ENCODE measurements at places on chromosomes 11 and 22.

DNA sequence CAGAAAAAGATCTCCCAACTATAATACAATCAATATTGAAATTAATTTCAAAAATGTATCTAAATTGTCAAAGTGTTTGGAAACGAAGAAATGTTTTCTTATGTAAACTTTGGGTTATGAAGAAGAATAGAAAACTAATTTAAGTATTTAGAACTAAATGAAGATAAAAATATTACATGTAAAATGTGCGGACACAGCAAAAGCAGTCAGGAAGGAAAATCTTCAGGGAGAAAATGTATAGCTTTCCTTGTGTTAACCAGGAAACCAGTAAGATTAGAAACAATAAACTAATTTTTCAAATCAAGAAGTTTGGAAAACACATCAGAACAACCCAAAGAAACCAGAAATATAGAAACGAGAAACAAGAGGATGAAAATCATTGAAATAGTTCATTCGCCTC, 466.5 kb downstream of the BRD1 start:
- no peak for DNase-seq

GRCh38 chr11:85310479-85310878, 316.7 kb downstream of the DLG2 start:
- no peak for DNase-seq

DNA sequence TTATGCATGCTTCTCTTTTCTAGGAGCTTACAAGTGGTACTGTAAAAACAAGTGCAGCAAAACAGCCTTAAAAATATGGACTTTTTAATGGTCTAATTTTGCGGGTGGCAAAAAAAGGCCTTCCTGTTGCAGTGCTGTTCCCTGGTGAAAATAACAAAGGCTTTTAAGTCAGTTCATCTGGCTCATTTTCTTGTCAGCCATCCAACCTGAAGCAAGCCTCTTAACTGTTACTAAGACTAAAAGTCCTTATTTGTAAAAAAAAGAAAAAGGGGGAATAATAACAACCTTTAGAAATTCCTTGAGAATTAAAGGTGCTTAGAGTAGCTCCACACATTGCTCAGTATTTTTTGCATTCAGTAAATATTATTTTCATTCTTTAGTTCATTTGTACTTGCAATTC, 200.5 kb upstream of the CHORDC1 start:
- DNase-seq, result no peak

DNA sequence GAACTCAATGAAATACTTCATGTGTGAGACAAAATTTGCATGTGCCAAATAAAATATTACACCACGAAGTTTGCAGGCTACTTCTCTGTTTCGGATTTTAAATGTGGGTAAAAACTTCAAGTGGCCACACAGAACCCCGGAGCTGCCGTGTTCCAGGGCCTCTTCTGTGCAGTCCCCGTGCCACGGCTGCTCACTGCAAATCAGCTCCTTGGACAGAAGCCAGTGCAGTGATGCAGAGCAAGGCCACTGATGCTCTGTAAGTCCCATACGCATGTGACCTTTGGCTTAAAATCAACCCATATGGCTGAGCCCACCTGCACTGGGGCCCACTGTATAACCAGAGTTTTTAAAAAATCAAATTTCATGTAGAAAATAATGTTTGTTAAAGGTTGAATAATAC, 1309.4 kb downstream of the TBC1D22A start:
- DNase-seq, result no peak

DNA sequence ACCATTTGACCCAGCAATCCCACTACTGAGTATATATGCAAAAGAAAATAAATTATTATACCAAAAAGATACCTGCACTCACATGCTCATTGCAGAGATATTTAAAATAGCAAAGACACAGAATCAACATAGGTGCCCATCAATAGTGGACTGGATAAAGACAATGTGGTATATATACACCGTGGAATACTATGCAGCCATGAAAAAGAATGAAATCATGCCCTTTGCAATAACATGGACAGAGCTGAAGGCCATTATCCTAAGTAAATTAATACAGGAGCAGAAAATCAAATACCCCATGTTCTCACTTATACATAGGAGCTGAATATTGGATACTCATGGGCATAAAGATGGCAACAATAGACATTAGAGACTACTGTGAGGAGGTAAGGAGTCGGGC, 68.7 kb downstream of the DLG2 start:
- no peak for DNase-seq

DNA sequence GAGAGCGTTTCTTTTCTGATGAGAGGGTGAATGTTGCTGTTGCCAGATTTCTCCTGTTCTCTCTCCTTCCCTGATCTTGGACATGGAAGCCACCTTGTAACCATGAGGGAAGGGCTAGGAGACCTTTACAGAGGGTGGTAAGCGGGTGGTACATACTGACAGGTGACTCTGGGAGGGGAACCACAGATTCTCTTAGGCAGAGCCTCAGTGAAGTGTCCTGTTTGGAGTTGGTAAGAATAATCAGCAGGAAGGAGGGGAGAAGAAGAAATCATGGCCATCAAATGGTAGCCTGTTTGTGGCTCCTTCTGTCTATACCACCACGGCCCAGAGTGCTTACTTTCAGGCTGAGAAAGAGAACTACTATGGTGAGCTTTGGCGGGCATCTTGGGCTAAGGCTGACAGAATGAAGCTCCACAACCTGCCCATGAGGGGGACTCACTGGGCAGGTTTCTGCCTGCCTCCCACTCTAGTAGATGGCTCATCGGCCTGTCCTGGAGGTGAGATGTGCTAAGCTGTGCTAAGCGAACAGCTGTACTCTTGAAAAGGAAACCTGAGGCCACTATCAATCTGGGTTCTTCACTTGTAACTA, 55.3 kb upstream of the CLTCL1 start:
- DNase-seq, result no peak

GRCh38 chr22:27472975-27473374, 328.6 kb downstream of the MN1 start:
- DNase-seq, result no peak

- no peak for DNase-seq
These were observed 30.9 kb downstream of the PPM1F start for GRCh38 chr22:21921729-21922128.

- DNase-seq, result no peak
These were observed 5.4 kb downstream of the MUC5B start for GRCh38 chr11:1228101-1228821.

GRCh38 chr11:119615003-119615881, 113.8 kb downstream of the NECTIN1 start:
- no peak for DNase-seq

- no peak for DNase-seq
These were observed 428.0 kb downstream of the TBC1D22A start for GRCh38 chr22:47190276-47190956.

GRCh38 chr11:125401746-125402145, 94.3 kb downstream of the FEZ1 start:
- DNase-seq, result no peak

- DNase-seq, result no peak
These were observed 236.0 kb downstream of the DLG2 start for GRCh38 chr11:85391141-85391540.

GRCh38 chr11:110177086-110177456, 83.9 kb downstream of the ZC3H12C start:
- no peak for DNase-seq

- DNase-seq, result no peak
These were observed 9.8 kb downstream of the TMEM218 start for GRCh38 chr11:125101596-125101995.

DNA sequence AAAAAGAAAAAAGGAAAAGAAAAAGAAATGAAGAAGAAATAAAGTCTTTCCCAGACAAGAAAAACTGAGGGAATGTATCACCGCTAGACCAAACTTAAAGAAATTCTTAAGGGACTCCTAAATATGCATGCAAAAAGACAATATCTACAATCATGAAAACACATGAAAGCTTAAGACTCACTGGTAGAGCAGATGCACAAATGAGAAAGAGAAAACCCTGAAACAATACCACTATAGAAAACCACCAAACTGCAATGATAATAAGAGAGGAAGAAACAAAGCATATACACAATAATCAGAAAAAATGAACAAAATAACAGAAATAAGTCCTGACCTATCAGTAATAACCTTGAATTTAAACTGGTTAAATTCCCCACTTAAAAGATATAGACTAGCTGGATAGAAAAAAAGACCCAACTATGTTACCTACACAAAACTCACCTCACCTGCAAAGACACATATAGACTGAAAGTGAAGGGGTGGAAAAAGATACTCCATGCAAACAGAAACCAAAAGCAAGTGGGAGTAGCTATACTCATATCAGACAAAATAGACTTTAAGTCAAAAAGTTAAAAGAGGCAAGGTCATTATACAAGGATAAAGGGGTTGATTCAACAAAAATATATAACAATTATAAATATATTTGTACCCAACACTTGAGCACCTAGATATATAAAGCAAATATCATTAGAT, 61.3 kb upstream of the NARS2 start:
- DNase-seq, result no peak

DNA sequence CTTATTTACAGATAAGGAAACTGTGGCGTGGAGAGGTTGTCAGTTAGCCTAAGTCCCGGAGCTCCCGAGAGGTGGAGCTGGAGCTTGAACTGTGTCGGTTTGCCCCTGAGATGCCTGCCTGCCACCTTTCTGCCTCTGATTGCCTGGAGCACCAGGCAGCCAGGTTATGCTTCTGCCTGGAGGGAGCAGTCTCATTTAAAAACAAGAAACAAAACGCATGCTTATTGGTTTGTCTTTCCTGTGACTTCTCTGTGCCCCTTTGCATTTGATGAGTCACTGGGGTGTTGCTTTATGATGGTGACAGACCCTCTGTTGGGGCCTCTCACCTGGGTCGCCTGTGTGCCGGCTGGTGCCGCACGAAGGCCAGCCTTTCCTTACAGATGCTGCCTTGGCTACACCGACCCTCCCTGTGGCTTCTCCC, 12.2 kb downstream of the AP2A2 start:
- no peak for DNase-seq

DNA sequence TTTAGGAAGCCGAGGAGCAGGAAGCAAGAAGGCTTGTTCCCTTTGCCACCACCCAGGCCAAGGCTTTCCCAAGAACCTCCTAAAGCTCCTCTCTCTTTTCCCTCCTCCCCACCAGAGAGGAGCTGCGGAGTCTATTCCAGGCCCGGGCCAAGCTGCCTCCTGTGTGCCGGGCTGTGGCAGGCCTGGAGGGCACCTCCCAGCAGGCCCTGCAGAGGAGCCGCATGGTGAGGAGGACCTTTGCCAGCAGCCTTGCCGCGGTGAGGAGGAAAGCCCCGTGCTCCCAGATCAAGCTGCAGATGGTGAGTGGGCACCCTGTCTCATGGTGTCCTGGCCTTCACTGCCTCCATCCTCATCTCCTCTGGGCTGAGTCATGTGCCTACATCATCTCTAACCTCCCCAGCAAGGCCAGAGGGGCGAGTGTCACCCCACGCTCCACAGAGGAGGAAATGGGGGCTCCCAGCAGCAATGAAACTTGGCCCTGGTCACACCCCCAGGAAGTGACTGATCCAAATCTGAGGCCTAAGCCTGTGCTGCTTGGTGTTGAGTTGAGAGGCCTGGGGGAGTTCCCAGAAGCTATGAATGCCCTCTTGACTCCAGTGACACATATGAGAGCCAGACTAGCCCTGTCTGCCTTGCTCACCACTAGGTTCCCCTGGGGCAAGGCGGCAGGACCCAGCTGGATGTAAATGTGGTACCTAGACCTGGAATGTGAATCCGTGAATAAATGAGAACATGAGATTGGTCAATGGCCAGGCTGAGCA, 104.2 kb downstream of the MYO18B start:
- no peak for DNase-seq

DNA sequence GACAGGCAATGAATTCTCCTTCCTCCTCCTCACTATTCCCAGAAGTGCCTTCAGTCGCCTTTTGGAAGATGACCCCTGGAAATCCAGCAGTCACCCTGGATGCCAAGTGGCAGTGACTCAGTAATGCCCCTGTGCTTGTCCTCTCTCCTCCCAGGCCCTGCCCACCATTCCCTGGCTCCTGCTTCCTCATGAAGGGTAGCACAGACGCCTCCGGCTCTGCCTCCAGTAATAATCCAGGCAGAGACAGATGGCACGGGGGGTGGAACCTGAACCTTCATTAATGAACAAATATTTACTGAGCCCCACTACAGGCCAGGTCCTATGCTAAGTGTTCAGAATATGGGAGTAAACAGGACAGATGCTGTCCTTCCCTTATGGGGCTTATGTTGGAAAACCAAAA, 23.2 kb downstream of the SYT13 start:
- DNase-seq, result no peak

- DNase-seq, result no peak
These were observed 142.3 kb downstream of the RBFOX2 start for GRCh38 chr22:35886309-35886708.

- no peak for DNase-seq
These were observed 13.9 kb downstream of the PCF11 start for GRCh38 chr11:83170865-83171264.

DNA sequence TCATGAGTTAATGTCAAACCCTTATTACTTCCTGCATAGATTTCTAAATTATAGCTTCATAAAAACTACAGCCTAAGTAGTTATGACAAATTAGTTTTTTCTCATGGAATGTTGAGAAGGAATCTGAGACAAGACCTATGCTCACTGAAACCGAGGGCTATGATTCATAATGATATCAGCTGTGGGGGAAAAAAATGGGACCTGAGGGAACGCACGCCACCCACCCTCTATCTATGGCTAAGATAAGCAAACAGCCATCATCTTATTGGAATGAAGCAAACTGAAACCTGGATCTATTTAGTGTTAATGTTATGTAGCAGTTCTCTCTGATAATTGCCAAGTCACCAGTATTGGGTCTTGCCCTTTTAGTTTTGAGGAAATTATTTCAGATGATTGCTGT, 906.9 kb upstream of the RAG2 start:
- no peak for DNase-seq

- DNase-seq, result peak; percentile 47
These were observed 23.6 kb downstream of the ALX4 start for GRCh38 chr11:44286268-44286880.

- DNase-seq, result peak; percentile 67
These were observed at the start of gene MICALL1 for GRCh38 chr22:37905534-37906363. Gene MICALL1, plus strand, starts transcription at chr22:37906297. Its CDS starts 126 bp downstream, at chr22:37906423.

DNA sequence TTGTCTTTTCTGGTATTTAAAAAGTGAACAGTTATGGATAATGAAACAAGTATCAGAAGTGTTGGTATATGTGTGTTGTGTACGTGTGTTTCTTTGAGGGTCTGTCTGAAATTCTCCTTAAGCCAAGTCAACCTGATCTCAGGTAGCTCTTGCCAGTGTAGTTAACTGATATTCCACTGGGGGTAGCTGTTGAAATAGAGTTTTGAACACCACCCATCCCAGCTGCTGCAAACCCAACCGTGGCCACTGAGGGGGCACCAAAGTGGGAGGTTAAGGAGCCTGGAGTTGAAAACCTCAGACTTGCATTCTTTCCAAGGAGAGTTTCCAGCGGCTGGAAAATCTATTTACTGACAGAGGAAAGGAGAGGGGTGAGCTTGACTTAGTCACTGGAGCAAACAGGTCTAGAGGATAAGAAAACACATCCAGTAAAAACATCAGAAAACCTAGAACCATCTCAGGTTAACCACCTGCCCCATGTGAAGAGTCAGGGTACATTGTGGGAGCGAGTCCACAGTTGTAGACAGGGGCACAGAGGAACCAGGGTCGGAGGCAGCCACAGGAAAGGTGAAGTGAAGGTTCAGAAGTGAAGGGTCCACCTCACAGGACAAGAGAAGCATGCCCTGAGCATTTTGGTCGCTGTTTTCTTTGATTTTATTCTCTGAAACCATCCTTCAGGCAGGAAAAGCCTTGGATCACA, 8.8 kb upstream of the CUL5 start:
- DNase-seq, result peak; percentile 5

GRCh38 chr11:20417771-20418170, 30.3 kb downstream of the PRMT3 start:
- no peak for DNase-seq
